ENCODE measurements at places on chromosomes 16 and 17.

GRCh38 chr16:4414187-4414917 is 2.0 kb downstream of the CORO7 start:
- no peak for DNase-seq

DNA sequence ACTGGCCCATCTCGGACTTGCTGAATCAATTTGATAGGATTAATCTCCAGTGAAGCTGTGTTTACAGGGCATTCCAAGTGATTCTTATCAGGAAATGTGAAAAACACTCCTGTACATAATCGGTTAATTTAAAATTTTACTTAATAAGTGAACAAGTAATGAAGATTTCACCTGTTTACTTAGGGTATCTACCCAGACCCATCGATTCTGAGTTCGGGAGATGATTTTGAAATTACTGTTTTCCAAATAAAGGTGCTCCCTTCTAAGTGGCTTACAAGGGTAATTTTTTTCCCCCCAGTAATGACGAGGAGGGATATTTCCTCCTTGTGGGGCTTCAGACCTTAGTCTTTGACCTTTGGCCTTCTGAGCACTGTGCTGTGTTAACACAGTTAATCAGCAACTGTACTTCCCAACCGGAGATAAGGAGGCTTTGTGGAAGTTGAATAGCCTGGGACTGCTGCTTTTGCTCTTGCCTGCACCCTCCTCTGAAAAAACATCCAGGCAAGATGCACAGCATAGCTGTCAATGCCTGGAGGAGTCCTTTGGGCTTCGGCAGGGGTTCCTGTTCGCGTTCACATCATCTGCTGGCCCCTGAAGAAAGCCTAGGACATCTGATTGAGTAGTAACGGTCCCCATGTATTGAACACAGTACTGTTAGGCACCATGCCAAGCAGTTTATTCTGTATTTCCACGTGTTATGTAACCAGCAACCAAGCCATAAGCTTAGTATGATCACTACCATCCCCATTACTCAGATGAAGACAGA is 1.8 kb downstream of the FAHD1 start:
- DNase-seq = no peak

- DNase-seq = no peak
These were observed 3.2 kb downstream of the CCR7 start for GRCh38 chr17:40561871-40562611.

DNA sequence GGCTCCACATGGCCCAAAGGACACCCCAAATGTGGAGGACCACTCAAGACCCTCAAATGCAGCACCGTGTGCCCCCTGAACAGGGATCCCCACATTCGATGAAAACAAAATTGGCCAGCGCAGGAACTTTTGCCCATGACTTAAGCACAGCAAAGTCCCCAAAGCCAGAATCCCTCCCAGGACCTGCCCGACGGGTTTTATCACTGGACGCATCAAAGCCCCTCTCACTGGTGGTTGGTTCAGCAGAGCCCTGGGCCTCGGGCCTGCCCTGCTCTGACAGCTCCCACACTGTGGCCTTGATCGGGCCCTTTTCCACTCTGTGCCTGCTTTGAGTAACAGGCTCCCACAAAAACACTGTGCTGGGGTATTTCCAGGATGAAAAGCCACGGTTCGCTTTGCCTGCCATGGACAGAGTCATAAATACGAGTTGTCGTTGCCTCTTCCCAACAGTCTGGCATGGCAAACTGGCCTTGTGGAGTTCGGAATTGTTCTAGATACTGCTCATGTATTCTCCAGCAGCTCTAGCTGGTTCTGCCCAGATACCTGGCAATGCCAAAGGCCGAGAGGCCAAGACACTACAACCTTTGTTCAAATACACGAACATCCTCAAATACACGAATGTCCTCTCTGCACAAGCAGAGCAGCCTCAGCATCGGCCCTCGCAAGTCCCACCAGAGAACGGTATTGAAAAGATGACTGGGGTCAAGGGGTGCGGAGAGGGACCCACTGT is 46.4 kb downstream of the TBC1D16 start:
- DNase-seq = no peak

- DNase-seq = no peak
These were observed 4.8 kb downstream of the ABCA10 start for GRCh38 chr17:69223809-69224208.

DNA sequence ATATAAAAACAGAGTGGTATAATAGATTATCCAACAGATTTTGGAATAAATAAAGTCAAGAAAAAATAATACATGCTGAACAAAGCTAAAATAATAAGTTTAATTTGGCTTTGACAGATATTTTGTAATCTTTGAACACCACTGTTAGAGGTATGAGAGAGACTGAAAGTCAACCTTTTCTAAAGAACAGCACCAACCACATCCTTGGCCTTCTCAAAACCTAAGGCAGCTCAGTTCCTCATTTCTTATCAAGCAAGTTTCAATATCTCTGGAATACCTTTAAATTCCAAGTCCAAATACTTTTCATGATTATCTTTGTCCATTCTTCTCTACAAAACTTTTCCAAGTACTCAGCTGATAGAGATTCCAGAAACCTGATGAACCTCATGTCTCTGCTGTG is 1603.8 kb downstream of the CDH8 start:
- DNase-seq = no peak

GRCh38 chr17:31568121-31568520 is 176.6 kb downstream of the RAB11FIP4 start:
- no peak for DNase-seq

Data from stimulated activated CD8-positive, alpha-beta memory T cell treated with anti-CD3 and anti-CD28 coated beads, Interleukin-4, amount 100 ng/mL, for 1 hour (primary cell).